Suprapubic skin (tissue), 4 donors: ENCODE measurements at places on chromosomes 3 and 15.

- no peak overlapping the region for H3K4me3 ChIP-seq
- peaks cover 13% of the 10 kb centered on the region for H3K4me1 ChIP-seq
- no peaks in the 10 kb centered on the region for H3K27me3 ChIP-seq
- no peaks in the 10 kb centered on the region for H3K36me3 ChIP-seq
These were observed 152.7 kb downstream of the SUCNR1 start for GRCh38 chr3:152026033-152026556.

DNA sequence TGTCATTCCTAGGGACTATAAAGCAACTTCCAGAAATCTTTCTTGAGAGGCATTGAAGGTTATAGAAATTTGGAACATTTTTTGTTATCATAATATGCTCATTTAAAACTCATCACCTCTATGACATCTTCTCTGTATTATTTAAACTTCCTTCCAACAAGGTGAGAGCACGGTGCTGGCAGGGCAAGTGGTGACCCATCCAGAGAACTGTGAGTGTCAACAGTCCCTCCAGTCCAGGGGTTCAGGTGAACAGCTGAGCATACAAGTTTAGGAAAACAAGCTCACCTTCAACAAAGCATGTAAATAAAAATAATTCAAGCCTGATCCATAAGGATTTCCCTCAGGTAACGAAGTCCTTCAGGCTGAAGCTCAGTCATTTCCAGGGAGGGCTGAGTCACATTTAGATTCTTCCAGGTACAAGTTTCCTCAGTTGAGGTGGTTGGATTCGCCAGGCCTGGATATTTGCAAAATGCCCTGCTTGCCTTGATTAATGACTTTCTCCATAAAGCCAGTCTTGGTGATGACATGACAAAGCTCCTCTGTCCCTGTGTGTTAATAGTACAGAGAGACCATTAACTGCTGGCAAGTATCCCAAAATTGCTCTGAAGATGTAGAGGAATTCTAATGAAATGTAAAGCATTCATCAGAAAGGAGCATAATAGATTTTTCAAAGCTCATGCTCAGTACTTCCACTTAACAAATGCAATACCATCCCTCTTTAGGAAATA, 263.6 kb upstream of the GADL1 start:
- H3K36me3 ChIP-seq: no peaks in the 10 kb centered on the region
- H3K4me1 ChIP-seq: no peaks in the 10 kb centered on the region
- no peak overlapping the region for H3K4me3 ChIP-seq
- no peak overlapping the region for H3K27ac ChIP-seq
- no peak for DNase-seq

GRCh38 chr3:76134166-76134565, 348.8 kb upstream of the ZNF717 start:
- no peaks in the 10 kb centered on the region for H3K27me3 ChIP-seq
- no peak for DNase-seq
- H3K27ac ChIP-seq: no peak overlapping the region
- no peaks in the 10 kb centered on the region for H3K4me1 ChIP-seq
- H3K36me3 ChIP-seq: no peaks in the 10 kb centered on the region

DNA sequence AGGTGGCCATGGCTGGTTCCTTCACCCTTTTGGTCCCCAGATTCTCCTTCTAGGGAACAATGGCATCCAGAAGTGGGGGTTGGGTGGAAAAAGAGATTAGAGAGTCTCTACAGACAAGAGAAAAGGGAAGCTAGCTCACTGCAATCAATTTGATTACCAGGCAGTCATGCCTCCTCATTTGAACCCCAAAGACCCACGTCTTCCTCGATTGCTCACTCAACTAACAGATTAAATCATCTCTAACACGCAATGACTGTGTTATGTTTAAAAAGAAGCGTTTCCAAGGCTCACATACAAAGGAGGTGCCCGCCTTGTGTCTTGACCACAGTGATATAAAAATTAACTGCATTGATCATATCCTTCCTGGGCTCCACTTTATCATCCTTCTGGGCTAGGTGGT, 57.6 kb downstream of the BHLHE40 start:
- H3K4me1 ChIP-seq: no peaks in the 10 kb centered on the region
- H3K36me3 ChIP-seq: no peaks in the 10 kb centered on the region
- no peak overlapping the region for H3K4me3 ChIP-seq

DNA sequence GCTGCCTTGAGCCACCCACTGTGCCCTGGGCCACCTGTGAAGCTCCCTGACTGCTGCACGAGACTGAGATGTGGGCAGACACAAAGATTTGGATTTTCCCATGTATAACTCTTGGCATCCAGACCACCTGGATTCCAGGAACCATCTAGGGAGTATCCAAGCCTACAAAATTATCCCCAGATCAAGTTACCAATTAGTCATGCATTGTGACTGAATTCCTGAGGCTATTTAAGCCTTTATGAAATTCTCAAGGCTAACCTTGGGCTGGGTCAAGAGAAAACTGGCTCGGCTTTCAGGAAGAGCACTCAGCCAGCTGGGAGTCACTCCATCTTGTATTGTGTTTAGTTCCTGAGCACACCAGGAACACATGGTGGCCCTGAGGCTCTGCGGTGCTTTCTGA, 13.3 kb upstream of the ATP13A5 start:
- H3K4me1 ChIP-seq: no peaks in the 10 kb centered on the region
- H3K4me3 ChIP-seq: no peak overlapping the region
- H3K36me3 ChIP-seq: no peaks in the 10 kb centered on the region

DNA sequence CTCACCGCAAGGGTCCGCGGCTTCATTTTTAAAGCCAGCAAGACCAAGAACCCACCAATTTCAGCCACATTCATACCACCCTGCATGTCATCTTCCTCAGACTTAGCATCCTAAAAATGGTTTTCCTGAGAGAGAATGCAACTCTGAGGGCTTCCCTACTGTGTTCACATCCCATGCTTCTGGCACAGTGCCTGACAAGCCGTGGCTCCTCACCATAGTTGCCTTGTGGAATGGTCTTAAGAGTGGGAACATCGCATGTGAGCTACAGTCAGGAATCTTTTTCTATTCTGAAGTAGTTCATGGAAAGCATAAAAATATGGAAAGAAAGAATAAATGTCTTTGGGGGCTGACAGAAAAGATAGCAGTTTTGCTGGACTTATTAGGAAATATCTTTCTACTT, 120.3 kb downstream of the RAP2B start:
- H3K4me3 ChIP-seq: no peak overlapping the region
- no peak overlapping the region for H3K27ac ChIP-seq
- no peak for DNase-seq
- H3K27me3 ChIP-seq: no peaks in the 10 kb centered on the region

- H3K36me3 ChIP-seq: no peaks in the 10 kb centered on the region
- H3K4me1 ChIP-seq: no peaks in the 10 kb centered on the region
- no peak overlapping the region for H3K4me3 ChIP-seq
- no peak for DNase-seq
- no peak overlapping the region for H3K27ac ChIP-seq
These were observed 85.7 kb downstream of the CYP19A1 start for GRCh38 chr15:51252671-51253070.

DNA sequence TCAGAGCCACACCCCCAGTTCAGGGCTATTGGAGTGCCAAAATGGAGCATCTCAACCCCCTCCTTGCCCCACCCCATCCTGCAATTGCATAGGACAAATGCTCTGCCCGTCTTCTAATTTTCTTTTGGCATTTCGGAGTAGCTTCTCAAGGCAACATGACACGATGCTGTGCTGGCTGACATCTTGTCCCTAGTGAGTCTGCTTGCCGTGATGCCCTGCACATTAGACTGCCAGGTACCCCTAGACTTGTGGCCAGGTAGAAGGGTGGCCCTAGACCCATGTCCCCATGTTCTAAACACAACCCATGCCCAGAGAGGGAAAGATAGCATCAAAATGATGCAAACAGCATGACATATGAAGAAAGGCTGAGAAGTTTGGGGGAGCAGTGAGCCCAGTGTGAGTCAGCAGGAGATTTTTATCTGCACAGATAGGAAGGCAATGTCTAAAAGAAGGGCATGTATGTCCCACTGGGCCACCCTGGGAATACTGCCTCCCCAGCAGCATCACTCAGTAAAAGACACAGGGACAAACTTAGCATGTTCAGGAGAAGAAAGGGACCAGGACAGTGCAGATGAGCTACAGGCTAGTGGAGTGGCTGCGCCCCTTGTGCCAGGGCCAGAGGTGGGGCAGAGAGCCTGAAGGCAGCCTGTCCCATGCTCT, 36.8 kb downstream of the CA12 start:
- peaks cover 50% of the 10 kb centered on the region for H3K4me1 ChIP-seq
- no peak for DNase-seq
- H3K36me3 ChIP-seq: peaks cover 5% of the 10 kb centered on the region

GRCh38 chr15:95152741-95153140, 921.4 kb downstream of the MCTP2 start:
- H3K4me3 ChIP-seq: no peak overlapping the region
- no peaks in the 10 kb centered on the region for H3K4me1 ChIP-seq
- DNase-seq: no peak
- H3K27ac ChIP-seq: no peak overlapping the region
- H3K36me3 ChIP-seq: no peaks in the 10 kb centered on the region

GRCh38 chr15:63900306-63900705, 66.6 kb upstream of the HERC1 start:
- no peak overlapping the region for H3K27ac ChIP-seq
- H3K4me1 ChIP-seq: peaks cover 24% of the 10 kb centered on the region
- no peaks in the 10 kb centered on the region for H3K27me3 ChIP-seq
- DNase-seq: no peak

GRCh38 chr15:65663521-65663920, 41.8 kb downstream of the SLC24A1 start:
- no peak overlapping the region for H3K27ac ChIP-seq
- H3K4me1 ChIP-seq: no peaks in the 10 kb centered on the region
- H3K27me3 ChIP-seq: no peaks in the 10 kb centered on the region
- peaks cover 41% of the 10 kb centered on the region for H3K36me3 ChIP-seq
- no peak overlapping the region for H3K4me3 ChIP-seq

GRCh38 chr15:51536965-51537574, 85.5 kb downstream of the DMXL2 start:
- no peak for DNase-seq
- no peaks in the 10 kb centered on the region for H3K4me1 ChIP-seq
- H3K4me3 ChIP-seq: no peak overlapping the region
- no peak overlapping the region for H3K27ac ChIP-seq
- no peaks in the 10 kb centered on the region for H3K36me3 ChIP-seq

DNA sequence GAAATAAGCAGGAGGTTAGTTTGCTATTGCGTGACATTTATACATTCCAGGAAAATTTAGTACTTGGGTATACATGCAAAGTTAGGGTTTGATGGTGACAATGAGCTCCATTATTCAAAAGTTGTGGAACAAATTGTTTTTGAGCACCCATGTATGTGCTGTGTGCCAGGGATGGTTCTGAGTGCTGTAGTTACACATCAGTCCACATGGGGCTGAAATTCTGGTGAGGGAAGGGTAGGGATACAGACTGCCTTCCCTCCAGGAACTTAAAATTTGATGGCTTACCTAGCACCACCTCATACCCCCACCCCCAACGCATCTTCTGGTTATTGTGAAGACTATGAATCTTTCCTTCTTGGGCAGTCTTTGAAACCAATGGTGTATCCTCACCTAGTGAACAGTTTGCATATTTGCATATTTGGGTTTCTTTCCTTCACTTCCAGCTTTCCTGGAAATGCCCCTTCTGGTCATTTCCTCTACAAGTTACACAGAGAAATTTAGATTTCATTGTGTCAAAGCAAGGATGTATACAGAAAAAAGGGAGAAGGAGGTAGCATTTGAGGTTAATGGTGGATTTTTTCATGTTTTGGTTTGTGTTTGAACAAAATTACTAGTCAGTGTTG, 222.0 kb upstream of the IL12A start:
- H3K4me3 ChIP-seq: no peak overlapping the region
- peaks cover 47% of the 10 kb centered on the region for H3K4me1 ChIP-seq
- no peak overlapping the region for H3K27ac ChIP-seq
- no peak for DNase-seq
- H3K27me3 ChIP-seq: peaks cover 6% of the 10 kb centered on the region
- no peaks in the 10 kb centered on the region for H3K36me3 ChIP-seq

- H3K4me1 ChIP-seq: peaks cover 21% of the 10 kb centered on the region
- peaks cover 4% of the 10 kb centered on the region for H3K36me3 ChIP-seq
- DNase-seq: no peak
- H3K4me3 ChIP-seq: no peak overlapping the region
These were observed 11.8 kb downstream of the CYFIP1 start for GRCh38 chr15:22968366-22968765.
